A549 (cell line): ENCODE measurements at places on chromosomes 1 and 21.
A peak's percentile ranks its signal among the peaks of the same experiment; 100 is the strongest.

- DNase-seq: no peak
These were observed 72.4 kb downstream of the AGBL4 start for GRCh38 chr1:49951385-49951784.

GRCh38 chr1:906600-907420 lies 16.9 kb upstream of the SAMD11 start:
- peak; percentile 80 for DNase-seq

- DNase-seq: no peak
These were observed 332.1 kb downstream of the PTPRC start for GRCh38 chr1:198970916-198971315.

DNA sequence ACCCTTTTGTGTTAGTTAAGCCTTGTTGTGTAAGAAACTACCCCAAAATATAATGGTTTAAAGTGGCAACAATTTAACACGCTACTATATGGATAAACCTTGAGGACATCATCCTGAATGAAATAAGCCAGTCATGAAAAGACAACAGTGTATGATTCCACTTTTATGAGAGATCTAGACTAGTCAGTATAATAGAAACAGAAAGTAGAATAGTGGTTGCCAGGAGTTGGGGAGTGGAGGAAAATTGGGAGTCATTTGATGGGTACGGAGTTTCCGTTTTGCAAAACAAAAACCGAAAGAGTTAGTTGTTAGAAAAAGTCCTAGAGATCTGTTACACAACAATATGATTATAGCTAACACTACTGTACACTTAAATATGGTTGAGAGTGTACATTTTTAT lies 16.0 kb upstream of the CHIA start:
- no peak for DNase-seq

- no peak for DNase-seq
These were observed 120.7 kb downstream of the TGFBR3 start for GRCh38 chr1:91765293-91765692.

DNA sequence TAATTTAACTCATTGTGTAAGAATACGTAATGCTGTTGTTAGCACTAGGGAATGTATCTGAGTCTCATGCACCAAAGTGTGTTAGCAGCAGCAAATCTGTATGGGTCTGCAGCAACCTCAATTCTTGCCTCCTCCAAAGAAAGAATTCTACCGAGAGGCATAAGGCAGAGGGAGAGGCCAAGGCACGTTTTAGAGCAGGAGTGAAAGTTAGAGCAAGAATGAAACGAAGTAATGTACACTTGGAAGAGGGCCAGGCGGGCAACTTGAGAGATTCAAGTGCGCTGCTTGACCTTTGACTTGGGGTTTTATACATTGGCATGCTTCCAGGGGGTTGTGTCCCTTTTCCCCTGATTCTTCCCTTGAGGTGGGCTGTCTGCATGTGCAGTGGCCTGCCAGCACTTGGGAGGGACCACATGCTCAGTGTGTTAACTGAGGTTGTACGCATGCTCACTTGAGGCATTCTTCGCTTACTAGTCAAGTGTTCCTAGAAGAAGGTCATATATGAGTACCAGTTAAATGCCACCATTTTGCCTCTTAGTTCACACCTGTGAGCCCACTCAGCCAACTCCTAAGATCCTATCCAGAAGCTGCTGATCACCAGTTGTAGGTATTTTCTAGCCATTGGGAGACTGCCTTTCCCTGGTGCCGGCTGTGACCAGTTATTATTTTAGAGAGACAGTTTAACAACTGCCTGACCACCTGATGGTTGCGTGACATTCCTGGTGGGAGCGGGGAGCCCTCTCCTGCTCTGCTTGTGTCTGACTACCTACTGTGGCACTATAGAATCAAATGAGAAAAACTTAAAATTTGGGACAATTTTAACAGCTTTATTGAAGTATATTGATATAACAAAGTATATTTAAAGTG lies 2.7 kb upstream of the CNN3 start:
- no peak for DNase-seq

DNA sequence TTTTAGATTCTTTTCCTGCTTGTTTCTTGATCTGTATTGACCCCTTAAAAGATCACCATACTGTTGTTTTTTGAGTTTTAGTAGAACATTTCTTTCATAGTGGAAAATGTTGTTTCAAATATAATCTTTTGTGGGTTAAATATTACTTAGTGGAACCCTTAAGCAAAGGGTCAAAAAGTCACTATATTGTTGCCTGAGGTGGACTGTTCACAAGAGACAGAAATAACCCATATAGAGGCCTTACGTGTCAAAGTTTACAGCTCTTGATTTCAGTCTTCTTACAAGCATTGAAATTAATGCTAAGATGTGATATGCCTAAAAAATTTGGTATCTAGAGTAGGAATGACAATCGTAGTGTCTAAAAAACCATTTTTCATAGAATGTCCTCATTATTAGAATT lies 6.3 kb downstream of the DNAJB4 start:
- no peak for DNase-seq

GRCh38 chr21:40686526-40686925 lies 160.4 kb downstream of the DSCAM start:
- DNase-seq: no peak
